Dermis blood vessel endothelial cell (primary cell): ENCODE measurements at places on chromosomes 3 and 15. TPM values are rescaled to one million over a fixed set of nuclear protein-coding genes. Genes with fewer than 3 reads are reported as not detected.

DNA sequence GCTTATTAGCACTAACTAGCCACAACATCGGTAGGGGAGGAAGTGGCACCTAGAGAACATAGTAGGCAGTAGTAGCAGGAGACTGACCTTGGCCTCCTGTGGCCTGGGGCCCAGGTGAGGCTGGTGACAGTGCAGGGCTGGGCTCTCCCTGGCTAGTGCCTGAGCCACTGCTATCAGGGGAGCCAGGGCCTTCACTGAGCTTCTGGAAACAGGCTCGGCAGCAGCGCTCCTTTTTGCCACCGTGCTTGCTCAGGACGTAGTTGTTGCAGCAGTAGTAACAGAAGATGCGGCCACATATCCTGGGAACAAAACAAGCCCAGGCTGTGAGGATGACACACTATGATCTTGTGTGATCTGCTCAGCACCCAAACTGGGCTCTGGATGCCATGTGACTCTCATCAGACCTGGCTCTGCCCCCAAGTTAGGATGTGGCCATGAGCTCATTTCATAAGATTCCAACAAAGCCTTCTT, 15.1 kb downstream of the CXCR6 start:
- no peak for DNase-seq

- DNase-seq: peak; percentile 67
Measured at GRCh38 chr3:177306252-177306651, 109.0 kb upstream of the TBL1XR1 start.

- no peak for DNase-seq
Measured at GRCh38 chr3:126308394-126309125, 48.6 kb downstream of the KLF15 start.

DNA sequence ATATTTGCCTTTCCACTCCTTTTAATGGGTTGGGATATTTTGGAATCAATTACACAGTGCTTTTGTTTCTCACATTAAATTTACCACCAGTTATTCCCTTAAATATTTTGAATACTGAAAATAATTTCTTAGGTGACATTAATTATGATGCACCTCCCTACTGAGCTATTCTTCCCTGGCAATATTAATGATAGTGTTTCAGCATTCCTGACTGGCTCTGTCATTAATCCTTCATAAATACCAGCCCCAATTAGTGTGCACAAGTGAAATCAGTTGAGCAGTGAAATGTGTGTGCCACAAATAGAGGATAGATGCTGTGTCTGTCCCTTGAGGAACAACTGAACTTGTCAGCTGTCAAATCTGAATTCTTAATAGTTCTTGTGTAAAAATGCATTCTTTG, 304.0 kb downstream of the CACNA2D3 start:
- DNase-seq: no peak

- no peak for DNase-seq
Measured at GRCh38 chr3:125238759-125239158, 26.2 kb upstream of the SLC12A8 start.

GRCh38 chr15:75570126-75570845, 8.8 kb downstream of the PTPN9 start:
- DNase-seq: no peak

GRCh38 chr15:47988564-47988963, 132.2 kb upstream of the SLC24A5 start:
- DNase-seq: no peak

GRCh38 chr3:114394551-114394950, 100.7 kb downstream of the TIGIT start:
- no peak for DNase-seq

DNA sequence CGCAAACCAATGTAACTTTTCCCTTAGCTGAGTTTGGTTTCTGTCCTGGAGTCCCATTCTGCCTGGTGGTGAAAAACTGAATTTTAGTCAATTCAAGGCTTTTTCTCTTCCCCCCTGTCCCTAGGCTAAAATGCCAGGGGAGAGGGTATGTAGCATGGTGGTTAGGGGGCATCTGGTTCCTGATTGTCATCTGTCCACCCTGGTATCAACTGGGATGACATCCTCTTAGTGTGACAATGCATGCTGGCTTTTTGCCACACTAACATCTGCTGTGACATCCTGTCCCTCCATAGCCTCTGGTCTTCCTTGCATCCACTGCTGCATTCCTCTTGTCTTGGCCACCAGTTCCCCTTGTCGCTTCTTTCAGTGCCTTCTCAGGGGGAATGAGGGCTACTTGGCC, 73.7 kb downstream of the ABHD5 start:
- DNase-seq: no peak

GRCh38 chr3:178823150-178823549, 248.5 kb downstream of the ZMAT3 start:
- no peak for DNase-seq

DNA sequence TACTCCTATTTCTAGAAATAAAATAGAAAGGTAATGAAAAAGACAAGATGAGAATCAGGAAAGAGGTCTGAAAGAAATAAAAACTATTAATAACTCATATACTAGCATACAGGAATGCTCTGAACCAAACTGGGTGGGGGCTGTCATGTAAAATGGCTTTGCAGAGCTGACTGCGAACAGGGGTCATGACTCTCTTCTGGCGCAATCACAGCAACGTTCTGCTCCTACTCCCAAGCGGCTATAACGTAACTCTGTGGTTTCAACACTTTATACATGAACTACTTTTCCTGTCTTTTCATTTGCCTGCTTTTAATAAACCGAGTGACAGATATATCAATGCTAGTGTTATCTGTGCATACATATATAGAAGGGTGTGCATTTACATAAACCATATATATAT, 116.7 kb downstream of the DLG1 start:
- peak; percentile 10 for DNase-seq

DNA sequence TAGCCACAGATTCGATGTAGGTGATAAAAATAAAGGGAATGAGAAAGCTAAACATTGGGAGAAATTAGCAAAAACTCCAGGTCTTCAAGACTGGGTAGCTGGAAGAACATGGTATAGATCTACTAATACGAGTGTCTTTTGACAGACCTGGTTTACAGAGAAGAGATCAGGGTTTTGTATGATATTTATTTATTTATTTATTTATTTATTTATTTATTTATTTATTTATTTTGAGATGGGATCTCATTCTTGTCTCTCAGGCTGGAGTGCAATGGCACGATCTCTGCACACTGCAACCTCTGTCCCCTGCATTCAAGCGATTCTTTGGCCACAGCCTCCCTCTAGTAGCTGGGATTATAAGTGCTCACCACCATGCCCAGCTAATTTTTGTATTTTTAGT, 448.4 kb downstream of the CNTN4 start:
- DNase-seq: no peak

DNA sequence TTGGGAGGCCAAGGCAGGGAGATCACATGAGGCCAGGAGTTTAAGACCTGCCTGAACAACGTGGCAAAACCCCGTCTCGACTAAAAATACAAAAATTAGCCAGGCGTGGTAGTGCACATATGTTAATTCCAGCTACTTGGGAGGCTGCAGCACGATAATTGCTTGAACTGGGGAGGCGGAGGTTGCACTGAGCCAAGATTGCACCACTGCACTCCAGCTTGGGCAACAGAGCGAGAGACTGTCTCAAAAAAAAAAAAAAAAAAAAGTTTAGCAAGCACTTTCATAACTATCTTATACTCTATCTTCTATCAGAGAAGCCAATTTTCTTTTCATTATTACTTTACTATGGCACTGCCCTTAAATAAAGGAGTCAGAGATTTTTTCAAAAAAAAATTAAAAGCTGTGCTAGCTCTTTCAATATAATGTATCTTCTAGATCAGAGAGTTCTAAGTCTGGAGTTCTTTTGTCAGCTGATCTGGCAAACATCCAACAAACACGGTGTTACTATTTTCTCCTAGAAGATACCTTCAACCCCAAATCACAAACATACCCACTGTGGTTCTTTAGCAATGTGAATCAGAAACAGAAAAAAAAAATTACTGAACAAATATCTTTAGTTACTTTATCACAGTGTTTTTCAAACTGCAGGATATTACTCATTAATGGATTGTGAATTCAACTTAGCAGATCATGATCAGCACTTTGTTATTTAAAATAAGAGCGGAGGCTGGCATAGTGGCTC, 3.0 kb downstream of the ZNF770 start:
- peak; percentile 80 for DNase-seq

GRCh38 chr3:106929081-106929480, 448.2 kb upstream of the CCDC54 start:
- no peak for DNase-seq

DNA sequence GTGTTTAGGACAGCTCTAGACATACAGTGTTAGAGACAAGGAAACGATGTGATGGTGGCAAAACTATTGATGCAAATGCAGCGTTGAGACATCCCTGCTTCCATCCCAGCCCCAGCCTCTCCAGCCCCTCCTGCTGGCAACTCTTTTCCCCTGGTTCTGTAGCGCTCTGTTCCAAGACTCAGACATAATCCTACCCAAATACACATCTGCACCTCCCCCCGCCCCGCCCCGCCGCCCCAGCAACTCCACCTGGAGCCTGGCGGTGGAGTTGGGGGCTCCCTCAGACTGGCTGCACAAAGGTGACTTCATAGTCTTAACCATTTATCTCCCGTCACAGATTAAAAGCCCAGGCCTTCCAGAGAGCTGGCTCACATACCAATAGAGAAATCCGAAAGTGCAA, 7.2 kb upstream of the SEC22A start:
- peak; percentile 49 for DNase-seq

DNA sequence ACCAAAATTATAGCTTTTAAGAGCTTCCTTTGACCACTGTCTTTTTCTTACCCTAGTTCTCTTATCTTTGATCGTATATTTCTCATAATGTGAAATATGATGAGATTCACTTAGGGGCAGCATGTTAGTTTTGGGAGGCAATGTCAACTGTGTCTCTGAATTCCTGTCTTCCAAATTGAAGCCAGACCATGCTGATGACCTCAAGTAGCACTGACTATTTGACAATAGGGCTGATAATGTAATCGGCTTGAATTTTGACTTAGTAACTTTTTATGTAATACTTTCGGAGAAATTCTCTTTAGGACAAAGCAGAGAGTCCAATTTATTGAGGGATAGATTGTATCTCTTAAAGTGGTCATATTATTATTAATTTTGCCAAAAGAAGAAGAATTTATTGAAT, 295.4 kb upstream of the TPRG1 start:
- no peak for DNase-seq

DNA sequence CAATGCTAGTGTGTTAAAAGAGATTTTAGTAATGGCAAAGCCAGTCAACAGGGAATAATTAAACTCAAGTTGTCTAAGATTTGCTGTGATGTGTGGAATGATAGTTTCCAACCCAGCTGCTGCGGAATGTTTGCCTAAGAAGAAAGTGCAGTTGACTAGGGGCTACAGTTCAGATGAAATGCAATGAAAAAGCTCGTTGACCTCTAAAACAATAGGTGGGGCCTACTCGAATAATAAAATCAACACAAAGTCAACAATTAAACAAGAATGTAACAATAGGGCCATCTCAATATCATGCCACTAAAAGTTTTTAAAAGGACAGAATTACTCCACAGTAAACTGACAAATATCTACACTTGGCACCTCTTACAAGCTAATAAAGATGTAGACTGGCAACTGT, 484.2 kb downstream of the MECOM start:
- DNase-seq: no peak

GRCh38 chr15:101000271-101000681, 81.1 kb downstream of the LRRK1 start:
- DNase-seq: no peak

DNA sequence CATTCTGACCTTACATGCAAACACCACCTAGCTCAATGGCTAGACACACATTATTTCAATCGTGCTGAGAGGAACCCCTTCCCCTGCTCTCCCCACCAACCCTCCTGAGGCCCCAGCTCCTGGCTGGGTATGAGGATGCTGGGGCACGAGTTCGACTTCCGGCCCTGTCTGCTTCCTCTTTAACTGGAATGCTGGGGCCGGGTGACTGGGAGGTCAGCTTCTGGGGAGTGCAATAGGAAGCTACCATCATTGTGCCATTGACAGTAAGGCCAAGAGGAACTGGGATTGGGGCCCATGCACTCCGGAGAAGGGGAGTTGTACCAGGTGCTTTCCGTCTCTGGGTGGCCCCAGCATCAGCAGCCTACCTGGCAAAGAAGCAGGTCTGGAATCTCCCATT, 15.6 kb upstream of the TLE3 start:
- DNase-seq: peak; percentile 61

DNA sequence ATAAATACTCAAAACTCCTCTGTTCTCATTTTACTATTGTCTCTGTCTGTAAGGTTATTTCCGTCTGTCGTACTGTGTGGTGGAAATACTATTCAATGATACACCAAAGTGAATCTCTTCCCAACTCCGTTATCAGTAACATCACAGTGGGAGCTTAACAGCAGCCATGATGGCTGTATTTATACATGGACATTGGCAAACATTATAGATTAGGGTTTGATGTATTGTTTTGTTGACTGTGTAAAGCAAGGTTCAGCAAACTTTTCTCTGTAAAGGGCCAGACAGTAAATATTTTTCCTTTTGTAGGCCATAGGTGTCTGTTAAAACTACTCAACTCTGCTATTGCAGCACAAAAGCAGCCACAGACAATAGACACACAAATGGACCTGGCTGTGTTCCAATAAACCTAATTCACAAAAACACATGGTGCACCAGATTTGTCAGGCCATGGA, 23.2 kb downstream of the LIPC start:
- peak; percentile 72 for DNase-seq

GRCh38 chr3:50410185-50410584, 50.9 kb upstream of the TMEM115 start:
- no peak for DNase-seq

DNA sequence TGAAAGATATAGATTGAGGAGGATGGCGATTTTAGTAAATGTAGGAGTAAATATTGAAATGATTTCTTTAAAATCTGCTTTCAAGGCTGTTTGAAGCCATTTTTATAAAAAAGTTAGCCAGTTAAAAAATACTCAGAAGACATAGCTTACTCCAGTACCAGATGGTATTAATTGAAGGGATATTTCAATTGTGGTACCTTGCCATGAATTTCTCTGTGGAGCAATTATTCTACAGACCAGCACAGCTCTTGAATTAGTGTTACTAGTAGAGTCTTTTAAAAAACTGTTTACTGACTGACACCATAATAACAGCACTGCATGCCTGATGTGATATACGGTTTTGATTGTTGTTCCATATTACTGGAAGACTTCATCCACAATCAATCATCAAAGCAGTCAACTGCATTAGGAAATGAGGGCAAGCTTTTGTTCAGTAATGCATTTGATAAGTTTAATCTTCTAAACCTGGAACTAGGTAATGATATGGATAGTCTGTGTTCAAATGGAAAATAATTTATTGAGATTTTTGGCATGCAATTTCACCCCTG, 106.4 kb downstream of the MFSD1 start:
- DNase-seq: no peak

ZIC4 gene
- not detected in 2 replicates for total RNA-seq

PSMA4 gene
- total RNA-seq: 315 and 321 TPM in 2 replicates

LTK gene
- 0.09 TPM in 1 of 2 replicates, not detected in the other for total RNA-seq

VGLL4 gene
- 76.7 and 79.0 TPM in 2 replicates for total RNA-seq

CPEB1 gene
- not detected in 2 replicates for total RNA-seq

KBTBD12 gene
- total RNA-seq: under 0.01 TPM in 1 of 2 replicates, not detected in the other

C3orf20 gene
- not detected in 2 replicates for total RNA-seq

APOD gene
- 16.2 and 27.1 TPM in 2 replicates for total RNA-seq

DAZL gene
- total RNA-seq: not detected in 2 replicates

USP50 gene
- 0.19 TPM in 1 of 2 replicates, not detected in the other for total RNA-seq

EIF4E3 gene
- total RNA-seq: 2.5 and 2.6 TPM in 2 replicates

KNG1 gene
- not detected in 2 replicates for total RNA-seq
